ENCODE measurements at places on chromosomes 3 and 15. TPM values are rescaled to one million over a fixed set of nuclear protein-coding genes. Genes with fewer than 3 reads are reported as not detected.

SQOR gene
- total RNA-seq = 92.6 TPM

LIPH gene
- not detected for total RNA-seq

POPDC2 gene
- 2.6 TPM for total RNA-seq

ZNF501 gene
- total RNA-seq = 1.9 TPM

FNDC3B gene
- 18.4 TPM for total RNA-seq

GOLGA6L7 gene
- total RNA-seq = not detected

MPI gene
- total RNA-seq = 67.2 TPM

C3orf22 gene
- not detected for total RNA-seq

ITIH1 gene
- not detected for total RNA-seq
